ENCODE measurements at places on chromosomes 12 and 14.

GRCh38 chr12:42442888-42443287, 116.9 kb downstream of the PPHLN1 start:
- DNase-seq = no peak

GRCh38 chr14:87080146-87080545, 912.8 kb downstream of the GALC start:
- DNase-seq = no peak

DNA sequence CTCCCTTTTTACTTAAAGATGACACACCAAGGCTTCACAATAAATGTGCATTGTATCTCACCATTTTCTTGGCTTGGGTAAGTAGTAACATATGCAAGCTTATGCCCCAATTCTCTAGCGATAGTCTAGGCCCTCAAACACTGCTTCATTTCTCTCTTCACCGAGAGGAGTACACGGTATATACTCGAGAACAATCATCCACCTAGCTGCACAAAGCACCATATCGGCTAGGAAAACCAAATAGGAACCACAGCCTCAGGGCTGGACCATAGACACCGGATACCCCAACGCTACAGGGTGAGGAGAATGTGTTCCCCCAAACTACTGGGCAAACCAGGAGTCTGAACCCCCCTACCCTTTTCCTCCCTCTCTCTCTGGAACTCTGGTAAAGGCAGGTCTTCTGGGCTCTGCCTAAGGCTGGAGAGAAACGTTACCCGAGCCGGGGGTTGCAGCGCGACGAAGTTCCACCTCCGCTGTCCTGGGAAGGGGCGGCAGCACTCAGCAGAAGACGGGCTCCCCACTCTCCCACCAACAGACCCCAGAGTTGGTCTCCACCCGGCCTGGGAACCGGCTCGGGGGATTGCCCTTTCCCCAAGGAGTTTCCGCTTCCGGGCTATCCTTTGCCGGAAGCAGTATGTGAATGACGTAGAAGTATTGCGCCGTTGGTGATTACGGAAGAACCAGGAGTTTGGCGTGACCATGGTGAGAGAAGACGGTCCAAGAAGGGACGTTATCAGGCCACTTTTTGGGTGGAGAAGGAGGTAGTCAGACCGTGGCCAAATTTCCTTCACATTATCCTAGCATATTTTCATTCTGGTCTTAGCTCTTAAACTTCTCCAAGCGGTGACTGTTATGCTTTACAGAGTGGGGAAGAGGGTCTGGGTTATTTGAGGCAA, at the start of the genes AREL1 and FCF1:
TSS of gene AREL1 (minus strand) at position 582 of the 896 bp plus-strand sequence. CDS start 27,465 bp downstream, outside the sequence.
TSS of gene FCF1 (plus strand) at position 646 of the 896 bp plus-strand sequence. CDS start at position 700, 54 bp downstream.
- peak; percentile 84 for DNase-seq

DNA sequence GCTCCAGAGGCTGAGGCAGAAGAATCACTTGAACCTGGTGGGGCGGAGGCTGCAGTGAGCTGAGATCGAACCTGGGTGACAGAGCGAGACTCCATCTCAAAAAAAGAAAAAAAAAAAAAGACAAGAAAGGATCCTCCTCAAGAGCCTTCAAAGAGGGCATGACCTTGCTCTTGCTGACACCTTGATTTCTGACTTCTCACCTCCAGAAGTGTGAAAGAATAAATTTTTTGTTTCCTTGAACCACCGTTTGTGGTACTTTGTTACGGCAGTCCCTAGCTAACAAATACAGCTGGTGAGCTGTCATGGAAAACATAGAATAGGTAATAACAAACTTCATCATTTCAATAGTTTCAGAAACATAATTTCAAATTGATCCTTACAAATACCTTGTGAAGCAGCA, 1.9 kb upstream of the ACTR10 start:
- DNase-seq = no peak

GRCh38 chr14:93797536-93797935, 9.3 kb upstream of the PRIMA1 start:
- DNase-seq = no peak

DNA sequence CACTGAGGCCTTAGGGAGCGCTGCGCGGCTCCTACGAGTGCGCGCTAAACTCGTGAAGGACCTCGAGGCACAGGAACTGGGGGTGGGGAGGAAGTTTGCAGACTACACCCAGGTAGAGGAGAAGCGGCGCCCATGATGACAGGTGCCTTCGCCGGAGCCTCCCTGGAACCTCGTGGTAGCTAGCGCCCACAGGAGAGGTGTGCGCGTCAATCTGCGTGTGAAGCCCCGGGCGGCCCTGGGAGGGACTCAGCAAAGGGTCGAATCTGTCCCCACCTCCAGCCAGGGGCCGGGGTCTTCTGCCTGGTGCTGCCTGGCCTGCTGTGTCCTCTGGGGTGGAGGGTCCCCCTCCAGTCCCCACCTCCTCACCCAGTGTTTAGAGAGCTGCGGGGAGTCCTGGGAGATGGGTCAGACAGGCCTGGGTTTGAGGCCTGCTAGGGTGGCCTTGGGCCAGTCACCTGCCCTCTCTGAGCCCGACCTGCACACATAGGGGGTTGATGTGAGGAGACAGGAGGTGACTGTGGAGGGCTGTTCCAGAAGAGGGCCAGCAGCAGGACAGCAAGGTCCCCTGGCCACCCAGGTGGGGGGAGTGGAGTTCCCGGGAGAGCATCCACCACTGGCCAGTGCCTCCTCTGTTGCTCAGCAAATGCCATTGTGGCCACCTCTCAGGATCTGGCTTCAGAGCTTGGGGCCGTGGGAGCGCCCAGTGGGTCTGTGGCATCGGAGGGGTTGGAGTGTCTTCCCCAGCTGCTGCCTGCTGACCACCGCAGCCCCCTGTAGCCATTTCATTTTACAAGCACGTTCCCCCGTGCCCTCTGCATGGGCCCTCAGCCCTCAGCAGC, 20.2 kb upstream of the KIF26A start:
- DNase-seq = peak; percentile 1

GRCh38 chr14:93068711-93069110, 47.0 kb downstream of the ITPK1 start:
- no peak for DNase-seq
